ENCODE measurements at places on chromosomes 13 and 19.

- DNase-seq: no peak
These were observed 7.5 kb downstream of the THAP8 start for GRCh38 chr19:36046443-36047050.

DNA sequence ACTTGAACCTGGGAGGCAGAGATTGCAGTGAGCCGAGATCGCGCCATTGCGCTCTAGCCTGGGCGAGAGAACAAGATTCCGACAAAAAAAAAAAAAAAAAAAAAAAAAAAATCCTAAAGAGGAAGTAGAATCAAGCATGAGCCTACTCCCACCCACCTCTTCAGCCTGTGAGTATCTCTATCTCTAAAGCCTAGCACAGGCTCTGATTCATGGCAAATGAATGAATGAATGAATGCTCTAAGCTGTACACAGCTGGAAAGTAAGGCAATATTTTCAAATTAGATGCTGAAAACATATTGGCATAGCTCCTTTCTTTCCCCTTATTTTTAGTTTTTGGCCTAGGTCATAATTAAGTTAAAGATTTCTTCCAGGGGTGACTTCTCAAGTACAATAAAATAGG lies 35.7 kb upstream of the FAM216B start:
- no peak for DNase-seq

- DNase-seq: no peak
These were observed 68.1 kb downstream of the GNG7 start for GRCh38 chr19:2634228-2634951.

- no peak for DNase-seq
These were observed 12.4 kb downstream of the EPS8L1 start for GRCh38 chr19:55088021-55088451.

DNA sequence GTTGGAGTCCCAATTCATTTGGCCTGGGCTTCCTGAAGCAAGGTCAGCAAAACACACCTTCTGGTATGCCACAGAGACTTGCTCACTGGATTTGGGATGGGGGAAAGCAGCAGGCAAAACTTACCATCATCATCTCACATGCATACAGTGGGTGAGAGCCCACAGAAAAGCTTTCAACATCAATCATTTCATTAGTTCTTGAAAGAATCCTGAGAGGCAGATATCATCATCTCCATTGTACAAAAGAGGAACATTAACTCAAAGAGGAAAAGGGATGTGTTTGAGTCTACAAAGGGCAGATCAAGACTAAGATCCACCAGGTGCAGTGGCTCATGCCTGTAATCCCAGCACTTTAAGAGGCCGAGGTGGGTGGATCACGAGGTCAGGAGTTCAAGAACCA lies 6.4 kb downstream of the WDR87 start:
- DNase-seq: no peak

- no peak for DNase-seq
These were observed 801 bp downstream of the QTRT1 start for GRCh38 chr19:10701955-10702525.

DNA sequence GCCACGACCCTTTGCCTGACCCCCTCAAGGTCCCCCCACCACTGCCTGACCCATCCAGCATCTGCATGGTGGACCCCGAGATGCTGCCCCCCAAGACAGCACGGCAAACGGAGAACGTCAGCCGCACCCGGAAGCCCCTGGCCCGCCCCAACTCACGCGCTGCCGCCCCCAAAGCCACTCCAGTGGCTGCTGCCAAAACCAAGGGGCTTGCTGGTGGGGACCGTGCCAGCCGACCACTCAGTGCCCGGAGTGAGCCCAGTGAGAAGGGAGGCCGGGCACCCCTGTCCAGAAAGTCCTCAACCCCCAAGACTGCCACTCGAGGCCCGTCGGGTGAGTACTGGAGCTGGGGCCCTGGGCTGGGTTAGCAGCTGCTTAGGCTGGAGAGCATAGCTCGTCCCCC lies 8.6 kb downstream of the MAP1S start:
- no peak for DNase-seq

DNA sequence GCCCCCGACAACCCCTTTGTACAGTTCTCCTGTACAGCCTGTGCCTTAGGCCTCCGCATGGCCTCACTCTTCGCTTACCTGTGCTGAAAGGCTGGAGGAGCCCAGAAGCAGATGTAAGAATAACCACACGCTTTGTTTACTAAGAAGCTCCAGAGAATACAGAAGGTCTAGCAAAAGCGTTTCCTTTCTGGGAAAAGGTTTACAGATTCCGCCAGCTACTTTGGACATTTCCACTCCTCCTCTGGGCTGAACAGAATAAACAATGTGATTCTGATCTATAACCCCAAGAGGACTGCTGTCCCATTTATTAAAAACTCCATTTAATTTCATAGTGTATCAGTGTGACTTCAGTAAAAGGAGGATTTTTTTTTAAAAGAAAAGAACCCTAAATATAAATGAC lies 339.2 kb downstream of the DNAJC15 start:
- no peak for DNase-seq

- DNase-seq: peak; percentile 100
These were observed at the start of gene SLC25A42 for GRCh38 chr19:19063183-19064097. Gene SLC25A42 (plus strand): TSS chr19:19063994. CDS start chr19:19096125, 32,131 bp downstream.

GRCh38 chr19:41097302-41097701 lies 9.1 kb downstream of the CYP2A13 start:
- DNase-seq: no peak

GRCh38 chr19:728011-728410 lies 19.3 kb downstream of the PALM start:
- DNase-seq: no peak
